ENCODE measurements at places on chromosomes 2 and 18.

DNA sequence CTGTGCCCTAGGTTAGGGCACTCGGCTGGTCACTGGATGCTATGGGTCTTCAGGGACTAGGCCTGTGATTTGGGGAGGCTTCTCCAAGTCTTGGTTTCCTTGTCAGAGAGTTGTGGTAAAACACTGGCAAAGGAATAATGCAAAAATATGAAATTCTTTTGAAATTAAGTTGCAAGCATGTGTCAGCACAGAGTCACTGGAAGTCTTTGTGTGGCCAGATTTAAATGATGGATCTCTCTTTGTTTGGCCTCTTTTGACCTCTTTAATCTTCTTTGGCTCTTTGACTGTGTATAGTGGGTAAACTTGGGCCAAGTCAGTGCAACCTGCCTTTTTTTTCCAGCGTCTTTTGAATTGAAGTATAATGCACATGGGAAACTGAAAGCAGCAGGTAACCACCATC lies 12.1 kb downstream of the HK2 start:
- no peak for DNase-seq

DNA sequence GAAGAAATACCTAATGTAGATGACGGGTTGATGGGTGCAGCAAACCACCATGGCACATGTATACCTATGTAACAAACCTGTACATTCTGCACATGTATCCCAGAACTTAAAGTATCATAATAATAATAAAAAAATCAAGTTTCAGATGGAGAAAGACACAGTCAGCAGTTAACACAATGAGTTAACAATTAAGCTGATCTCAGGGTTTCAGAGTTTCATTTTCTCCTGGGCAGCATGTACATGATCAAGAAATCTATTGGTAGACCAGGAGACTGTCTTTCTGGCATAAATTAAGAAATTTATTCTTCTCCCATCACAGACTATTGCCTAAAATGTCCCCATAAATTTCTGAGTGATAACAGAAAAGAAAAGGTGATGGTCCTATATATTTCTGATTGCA lies 155.3 kb downstream of the RAD51AP2 start:
- no peak for DNase-seq

DNA sequence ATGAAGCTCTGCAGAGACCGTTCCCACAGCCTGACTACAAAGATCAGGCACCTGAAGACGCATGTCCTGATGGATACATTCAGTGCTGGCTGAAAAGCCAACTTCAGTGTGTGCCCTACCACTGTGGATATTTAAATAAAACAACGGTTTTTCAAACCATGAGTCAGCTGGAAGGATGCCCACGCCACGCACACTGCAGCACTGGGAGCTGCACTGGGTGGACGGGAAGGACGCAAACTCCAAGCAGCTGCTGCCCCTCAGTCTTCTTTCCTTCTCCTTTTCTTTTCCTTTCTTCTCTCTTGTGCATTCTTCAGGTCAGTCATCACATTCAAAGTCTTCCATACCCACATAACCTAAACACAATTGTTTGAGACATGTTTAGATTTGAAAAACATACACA lies 7.9 kb downstream of the TMEM18 start:
- DNase-seq = no peak

DNA sequence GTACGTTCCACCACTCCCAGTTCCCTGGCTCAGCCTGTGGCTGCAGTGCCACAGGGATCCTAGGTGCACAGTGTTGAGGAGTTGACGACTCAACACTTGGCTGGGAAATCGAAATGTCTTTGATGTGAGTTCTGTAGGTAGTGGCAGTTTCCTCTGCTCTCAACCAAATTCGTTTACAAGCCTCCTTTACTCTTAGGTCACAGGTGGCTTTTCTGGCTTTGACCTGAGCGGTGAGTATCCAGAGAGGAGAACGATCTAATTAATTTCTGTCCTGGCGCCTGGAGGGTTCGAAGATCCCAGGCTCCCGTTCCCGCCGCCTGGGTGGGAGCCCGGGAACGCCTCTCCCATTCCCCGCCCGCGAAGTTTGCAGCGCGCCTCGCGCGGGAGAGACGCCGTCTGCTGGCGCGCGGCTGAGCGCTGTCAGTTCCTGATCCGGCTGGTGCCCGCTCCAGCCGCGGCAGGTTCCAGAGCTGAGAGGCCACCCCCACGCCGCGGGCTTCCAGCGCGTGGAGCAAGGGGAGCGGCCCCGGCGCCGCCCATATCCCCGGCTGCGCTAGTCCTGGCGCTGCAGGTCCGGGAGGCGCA lies at the start of gene LAMA3:
Gene LAMA3 (plus strand): TSS at position 423 of the 585 bp plus-strand sequence. CDS start 231 bp downstream, outside the sequence.
- no peak for DNase-seq

DNA sequence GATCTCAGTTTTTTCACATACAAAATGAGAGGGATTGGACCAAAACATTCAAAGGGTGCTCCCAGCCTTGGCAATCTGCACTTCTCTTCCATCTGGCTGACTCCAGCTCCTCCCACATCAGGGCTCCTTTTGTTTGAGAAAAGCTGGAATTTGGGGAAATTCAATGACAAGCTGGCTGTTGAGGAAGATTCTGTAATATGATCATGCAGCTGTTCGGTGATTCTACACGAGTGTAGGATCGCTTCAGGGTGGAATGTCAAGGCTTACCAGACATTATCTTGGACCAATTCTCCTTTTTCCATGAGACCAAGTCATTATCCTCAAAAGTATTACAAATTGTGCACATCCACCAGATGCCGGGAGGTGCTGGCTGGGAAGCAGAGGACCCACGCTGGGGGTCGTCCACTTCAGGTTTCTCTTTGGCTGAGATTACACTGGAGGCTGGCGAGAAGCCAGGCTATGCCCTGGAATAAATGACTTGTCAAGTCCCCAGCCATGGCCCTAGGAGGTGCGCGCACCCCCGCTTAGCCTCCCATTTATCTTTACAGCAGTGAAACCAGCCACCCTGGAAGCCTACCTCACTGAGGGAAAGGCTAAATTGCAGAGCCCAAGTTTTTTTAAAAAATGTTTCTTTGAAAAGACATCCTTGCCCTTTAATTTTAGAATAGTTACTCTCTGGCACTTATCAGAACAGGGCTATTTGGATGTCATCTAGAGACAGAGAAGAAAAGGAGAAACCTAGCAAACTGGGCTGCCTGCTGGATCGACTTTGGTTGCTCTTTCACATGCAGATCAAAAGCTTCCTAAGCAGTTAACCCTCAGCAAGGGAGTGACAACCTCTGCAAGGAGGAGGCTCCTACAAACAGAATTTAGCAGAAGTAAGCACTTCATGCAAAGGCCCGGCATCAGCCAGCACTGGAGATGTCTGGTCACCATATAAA lies 42.5 kb upstream of the LCLAT1 start:
- DNase-seq = no peak

GRCh38 chr2:71824436-71824835 lies 323.2 kb downstream of the CYP26B1 start:
- DNase-seq = no peak

- no peak for DNase-seq
These were observed 9.8 kb downstream of the MFSD2B start for GRCh38 chr2:24019729-24020128.

GRCh38 chr2:29879456-29879855 lies 41.9 kb downstream of the ALK start:
- no peak for DNase-seq

- DNase-seq = no peak
These were observed 258.6 kb downstream of the CTNNA2 start for GRCh38 chr2:79771493-79771892.

DNA sequence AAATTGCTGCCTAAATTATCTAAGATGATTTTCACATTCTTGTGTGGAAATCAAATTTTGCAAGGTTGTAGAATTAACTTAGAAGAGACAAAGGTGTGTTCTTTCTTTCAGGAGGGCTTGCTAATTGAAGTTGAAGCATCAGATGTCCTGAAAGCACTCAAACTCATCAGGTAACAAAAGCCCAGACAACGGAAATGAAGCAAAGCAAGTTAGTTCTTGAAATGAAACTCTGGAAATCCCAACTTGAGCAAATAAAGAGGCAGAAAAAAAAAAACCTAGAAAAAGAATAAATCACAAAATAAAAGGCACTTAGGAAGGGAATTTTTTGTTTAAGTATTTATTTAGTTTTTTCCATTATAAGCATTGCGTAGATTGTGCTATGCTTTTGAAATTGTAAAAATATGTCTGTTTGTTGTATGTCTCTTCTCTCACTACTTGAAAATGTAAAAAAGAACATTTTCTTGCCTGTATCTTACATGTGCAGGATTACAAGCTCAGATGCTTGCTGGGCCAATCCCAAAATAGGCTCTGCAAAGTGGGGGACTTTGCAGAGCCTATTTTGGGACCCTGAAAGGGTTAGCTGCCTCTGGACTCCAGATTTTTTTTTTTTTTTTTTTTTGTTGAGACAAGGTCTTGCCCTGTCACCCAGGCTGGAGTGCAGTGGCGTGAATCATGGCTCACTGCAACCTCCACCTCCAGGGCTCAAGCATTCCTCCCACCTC lies 46.7 kb downstream of the FAM161A start:
- DNase-seq = no peak

GRCh38 chr2:231680285-231680991 lies 27.9 kb upstream of the PTMA start:
- no peak for DNase-seq

DNA sequence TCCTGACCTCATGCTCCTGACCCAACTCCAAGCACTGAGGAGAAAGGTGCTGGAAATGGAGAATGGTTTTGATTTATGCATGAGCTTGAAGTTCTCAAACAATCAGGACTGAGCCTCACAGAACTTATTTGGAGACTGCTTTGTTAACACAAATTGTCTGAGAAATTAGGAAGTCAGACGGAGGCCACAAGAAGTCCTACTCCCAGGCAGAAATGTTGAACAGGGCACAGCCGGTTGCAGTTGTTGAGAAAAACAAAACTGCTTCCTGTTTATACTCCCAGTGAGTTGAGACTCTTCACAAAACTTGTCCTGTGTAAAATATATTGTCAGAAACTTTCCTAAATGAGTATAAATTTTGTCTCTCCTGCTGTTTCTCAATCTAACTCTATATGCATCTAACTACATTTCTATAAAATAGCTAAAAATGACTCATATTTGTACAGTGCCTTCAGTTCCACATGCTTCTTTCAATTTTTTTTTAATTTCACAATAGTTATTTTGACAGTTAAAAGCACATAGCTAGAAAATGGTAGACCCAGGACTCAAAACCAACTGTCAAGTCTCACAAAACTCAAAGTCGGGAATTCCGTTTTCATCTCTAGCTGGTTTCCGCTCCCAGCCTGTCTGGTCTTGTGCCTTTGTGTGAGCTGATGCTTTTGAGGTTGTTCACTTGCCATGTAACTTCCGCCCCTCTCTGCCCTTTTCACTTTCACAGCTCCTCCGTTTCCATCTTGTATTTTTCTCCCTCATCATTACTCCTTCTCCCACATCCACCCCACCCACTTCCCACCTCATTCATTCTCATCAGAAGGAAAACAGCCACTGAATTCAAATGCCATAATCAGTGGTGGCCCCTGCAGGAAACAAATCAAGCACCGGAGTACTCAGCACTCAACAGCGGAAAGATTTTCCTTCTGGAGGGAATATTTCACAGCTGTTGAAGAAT lies 215.0 kb downstream of the SUCLG1 start:
- DNase-seq = no peak

All from right lung (tissue), 10 donors.